Activated CD4-positive, alpha-beta memory T cell treated with anti-CD3 and anti-CD28 coated beads, Interleukin-2, amount 10 ng/mL, durations not matched to agents 7 days and 5 days (primary cell): ENCODE measurements at places on chromosomes 6 and 20. TPM values are rescaled to one million over a fixed set of nuclear protein-coding genes. Genes with fewer than 3 reads are reported as not detected.

C20orf204 gene
- total RNA-seq: 7.2 TPM

ANKRD66 gene
- total RNA-seq: not detected

SCGN gene
- total RNA-seq: not detected

KIAA1586 gene
- total RNA-seq: 11.8 TPM

C6orf141 gene
- total RNA-seq: not detected
